Ascending aorta (tissue), 2 donors: ENCODE measurements at places on chromosomes 16 and 17. TPM values are rescaled to one million over a fixed set of nuclear protein-coding genes. Genes with fewer than 3 reads are reported as not detected.

GRCh38 chr16:70267516-70267915 lies 15.8 kb upstream of the EXOSC6 start:
- peaks cover 91% of the 10 kb centered on the region for H3K36me3 ChIP-seq
- no peak overlapping the region for H3K4me3 ChIP-seq
- no peaks in the 10 kb centered on the region for H3K4me1 ChIP-seq
- H3K27me3 ChIP-seq: no peaks in the 10 kb centered on the region

DNA sequence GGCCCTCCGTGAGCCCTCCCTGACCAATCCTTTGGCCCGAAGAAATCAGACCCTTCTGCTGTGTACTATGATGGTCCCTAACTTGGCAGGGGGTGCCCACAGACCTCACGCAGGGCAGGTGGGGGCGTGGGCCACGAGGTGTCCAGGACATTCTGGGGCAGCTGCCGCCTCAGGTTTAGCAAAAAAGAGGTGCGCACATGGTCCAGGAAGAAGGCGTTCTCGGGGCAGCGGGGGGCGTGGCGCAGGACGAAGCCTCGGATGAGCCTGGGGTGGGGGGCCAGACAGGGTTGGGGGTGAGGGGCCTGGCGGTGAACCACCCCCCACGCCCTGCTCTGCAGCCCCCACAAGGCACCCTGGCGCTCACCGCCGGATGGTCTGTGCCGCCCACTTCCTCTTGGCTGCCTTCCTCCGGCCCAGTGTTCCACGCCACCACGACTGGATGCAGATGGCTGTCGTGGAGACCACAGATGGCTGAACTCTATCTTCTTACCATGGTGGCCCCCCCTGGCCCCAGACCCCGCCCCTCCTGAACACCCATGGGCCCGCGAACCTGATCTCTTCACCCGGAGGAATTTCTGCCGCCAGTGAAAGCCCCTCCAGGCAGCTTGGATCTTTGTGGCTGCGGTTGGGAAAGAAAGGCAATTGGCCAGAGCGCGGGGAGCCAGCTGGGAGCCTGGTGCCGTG lies 14.2 kb upstream of the CRK start:
- DNase-seq: no peak
- no peak overlapping the region for H3K27ac ChIP-seq
- no peak overlapping the region for H3K4me3 ChIP-seq
- H3K27me3 ChIP-seq: no peaks in the 10 kb centered on the region
- no peaks in the 10 kb centered on the region for H3K4me1 ChIP-seq

Gene TNK1
- total RNA-seq: 0.43 TPM

GRCh38 chr16:77111056-77111565 lies 79.9 kb upstream of the MON1B start:
- DNase-seq: no peak
- no peaks in the 10 kb centered on the region for H3K27me3 ChIP-seq
- H3K36me3 ChIP-seq: no peaks in the 10 kb centered on the region
- H3K4me1 ChIP-seq: no peaks in the 10 kb centered on the region
- H3K27ac ChIP-seq: no peak overlapping the region
- no peak overlapping the region for H3K4me3 ChIP-seq

- DNase-seq: no peak
- H3K4me3 ChIP-seq: no peak overlapping the region
- no peak overlapping the region for H3K27ac ChIP-seq
- no peaks in the 10 kb centered on the region for H3K27me3 ChIP-seq
These were observed 6.5 kb upstream of the C16orf74 start for GRCh38 chr16:85757341-85757822.

GRCh38 chr16:68480084-68480995 lies 32.0 kb upstream of the SMPD3 start:
- no peaks in the 10 kb centered on the region for H3K27me3 ChIP-seq
- no peak overlapping the region for H3K27ac ChIP-seq
- H3K36me3 ChIP-seq: no peaks in the 10 kb centered on the region
- H3K4me3 ChIP-seq: no peak overlapping the region
- no peak for DNase-seq

Gene MARVELD3
- total RNA-seq: not detected

GRCh38 chr17:44637066-44637465 lies 19.2 kb upstream of the MEIOC start:
- no peak for DNase-seq
- H3K27me3 ChIP-seq: no peaks in the 10 kb centered on the region
- no peak overlapping the region for H3K27ac ChIP-seq
- no peak overlapping the region for H3K4me3 ChIP-seq
- no peaks in the 10 kb centered on the region for H3K36me3 ChIP-seq

DNA sequence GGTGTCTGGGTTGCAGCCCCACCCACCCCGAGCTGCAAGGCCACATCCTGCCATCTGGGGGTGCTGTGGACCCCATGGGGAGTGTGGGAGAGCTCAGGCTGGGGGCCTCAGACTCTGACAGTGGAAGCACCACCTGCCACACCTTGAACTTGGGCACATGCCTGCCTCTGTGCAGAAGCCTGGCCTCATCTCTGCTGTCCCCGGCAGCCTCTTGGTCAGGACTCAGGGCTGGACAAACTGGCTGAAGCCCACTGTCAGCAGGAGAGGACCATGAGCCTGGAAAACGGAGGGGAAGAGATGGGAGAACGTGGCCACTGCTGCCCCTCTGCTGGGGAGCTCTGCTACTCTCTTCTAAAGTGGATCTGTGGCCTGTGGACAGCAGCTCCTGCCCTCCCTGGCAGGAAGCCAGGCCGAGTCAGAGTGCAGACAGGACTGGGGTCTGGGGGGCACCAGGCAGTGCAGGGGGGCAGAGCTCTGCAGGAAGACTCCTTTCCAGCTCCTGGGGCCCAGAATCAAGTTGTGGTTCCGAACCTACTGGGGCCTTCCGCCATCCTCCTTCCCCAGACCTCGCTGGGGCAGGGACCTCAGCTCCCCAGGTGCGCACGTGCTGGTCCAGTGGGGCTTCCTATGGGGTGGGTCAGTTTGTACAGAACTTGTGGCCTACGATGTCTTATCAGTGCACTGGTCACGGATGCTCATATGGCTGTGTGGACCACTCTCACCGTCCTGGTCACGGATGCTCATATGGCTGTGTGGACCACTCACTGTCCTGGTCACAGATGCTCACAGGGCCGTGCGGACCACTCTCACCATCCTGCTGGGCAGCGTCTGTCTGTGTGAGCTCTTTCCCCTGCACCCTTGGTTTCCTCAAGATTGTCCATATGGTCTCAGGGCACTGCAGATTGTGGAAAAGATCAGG lies 207.7 kb downstream of the LAT start:
- peak; percentile 52 for DNase-seq
- no peaks in the 10 kb centered on the region for H3K36me3 ChIP-seq
- no peaks in the 10 kb centered on the region for H3K4me1 ChIP-seq
- H3K27me3 ChIP-seq: no peaks in the 10 kb centered on the region

DNA sequence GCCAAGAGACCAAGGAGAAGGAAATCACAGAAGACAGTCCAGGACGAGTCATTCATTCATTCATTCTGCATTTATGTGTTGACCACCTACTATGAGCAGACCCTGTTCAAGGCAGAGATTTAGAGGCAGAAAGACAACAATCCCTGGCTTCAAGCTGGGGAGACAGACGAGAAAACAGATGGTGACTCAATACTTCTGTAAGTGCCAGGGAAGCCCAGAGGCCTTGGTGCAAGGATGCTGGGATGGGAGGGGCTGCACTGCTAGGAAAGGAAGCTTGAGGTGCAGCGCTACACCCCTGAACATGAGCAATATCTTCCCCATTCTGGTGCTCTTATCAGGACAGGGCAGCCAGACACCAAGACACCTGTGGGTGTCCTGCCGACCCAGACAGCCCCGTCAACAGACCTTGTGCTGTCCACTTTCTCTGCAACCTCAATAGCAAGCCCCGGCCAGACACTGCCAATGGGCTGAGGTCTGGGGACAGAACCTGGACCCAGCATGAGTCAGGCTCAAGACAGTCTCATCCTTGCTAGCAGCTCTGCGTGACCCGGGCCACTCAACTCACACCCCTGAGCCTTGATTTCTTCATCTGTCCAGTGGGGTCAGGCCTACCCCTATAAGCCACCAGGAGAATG lies 163.5 kb downstream of the COPRS start:
- H3K4me1 ChIP-seq: peaks cover 45% of the 10 kb centered on the region
- peak overlapping the region; percentile 73 for H3K27ac ChIP-seq

DNA sequence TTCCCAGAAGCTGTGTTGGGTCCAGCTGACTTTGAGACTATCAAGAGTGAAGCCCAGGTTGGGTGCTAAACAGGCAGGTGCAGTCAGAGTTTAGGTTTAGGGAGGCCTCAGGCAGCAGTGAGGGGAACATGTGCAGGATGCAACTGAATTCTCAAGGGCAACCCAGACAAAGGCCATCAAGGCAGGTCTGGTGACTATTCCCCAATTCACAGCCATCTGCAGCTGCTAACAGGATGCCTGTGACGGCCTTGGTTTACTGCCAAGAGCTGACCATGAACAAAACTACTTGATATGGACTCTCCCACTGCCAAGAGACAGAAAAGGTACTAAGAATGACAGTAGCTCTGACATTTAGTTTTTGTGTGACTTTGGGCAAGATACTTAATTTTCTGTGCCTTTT lies 45.2 kb upstream of the BCAR1 start:
- peaks cover 26% of the 10 kb centered on the region for H3K36me3 ChIP-seq
- no peak overlapping the region for H3K27ac ChIP-seq
- no peaks in the 10 kb centered on the region for H3K4me1 ChIP-seq
- H3K4me3 ChIP-seq: no peak overlapping the region
- H3K27me3 ChIP-seq: no peaks in the 10 kb centered on the region

GRCh38 chr16:24741862-24742261 lies 12.4 kb downstream of the TNRC6A start:
- DNase-seq: no peak
- H3K4me3 ChIP-seq: no peak overlapping the region
- H3K36me3 ChIP-seq: no peaks in the 10 kb centered on the region
- no peaks in the 10 kb centered on the region for H3K27me3 ChIP-seq
- peak overlapping the region; percentile 23 for H3K27ac ChIP-seq
- peaks cover 68% of the 10 kb centered on the region for H3K4me1 ChIP-seq

DNA sequence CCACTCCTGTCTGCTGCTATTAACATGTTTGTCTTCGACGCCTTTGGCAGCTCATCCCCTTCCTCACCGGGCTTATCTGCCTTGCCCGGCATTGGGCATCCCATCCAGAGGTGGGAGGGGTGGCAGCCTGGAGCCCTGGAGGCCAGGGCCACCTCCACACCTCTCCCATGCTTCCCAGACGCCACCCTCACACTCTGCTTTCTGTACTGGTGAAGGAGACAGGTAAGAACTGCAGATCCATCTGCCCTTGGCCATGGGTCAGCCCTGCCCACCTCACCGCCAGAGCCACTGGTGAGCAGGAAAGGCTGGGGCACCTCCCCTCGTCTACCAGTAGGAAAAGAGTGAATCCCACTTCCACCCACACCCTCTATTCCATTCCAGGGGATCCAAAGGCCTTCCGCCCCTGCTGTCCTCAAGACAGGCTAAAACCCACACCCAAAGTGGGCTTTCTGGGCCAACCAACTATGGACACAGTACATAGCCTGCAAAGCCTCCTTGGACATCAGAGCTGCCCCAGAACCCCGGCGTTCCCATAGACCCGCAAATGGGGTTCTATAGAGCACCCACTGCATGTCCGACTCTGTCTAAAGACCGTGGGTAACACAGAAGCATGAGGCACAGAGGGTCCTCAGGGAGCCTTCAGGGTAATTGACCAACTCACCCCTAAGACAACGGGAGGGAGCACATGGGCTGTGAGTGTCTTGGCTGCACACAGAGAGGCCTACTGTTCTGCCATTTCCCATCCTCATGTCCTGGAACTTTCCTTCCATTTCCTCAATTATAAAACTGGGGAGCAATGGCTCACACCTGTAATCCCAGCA lies 23.4 kb upstream of the RBFOX3 start:
- peak; percentile 33 for DNase-seq
- H3K27ac ChIP-seq: no peak overlapping the region
- no peaks in the 10 kb centered on the region for H3K36me3 ChIP-seq
- H3K4me3 ChIP-seq: no peak overlapping the region
- no peaks in the 10 kb centered on the region for H3K4me1 ChIP-seq

GRCh38 chr17:34171245-34171818 lies 83.8 kb upstream of the CCL2 start:
- H3K4me1 ChIP-seq: no peaks in the 10 kb centered on the region
- no peak overlapping the region for H3K4me3 ChIP-seq
- no peaks in the 10 kb centered on the region for H3K27me3 ChIP-seq

Gene HS3ST3A1
- total RNA-seq: not detected

Gene QRICH2
- total RNA-seq: 10.6 TPM

Gene ARHGAP23
- 89.0 TPM for total RNA-seq

- no peaks in the 10 kb centered on the region for H3K27me3 ChIP-seq
- no peak overlapping the region for H3K4me3 ChIP-seq
- H3K4me1 ChIP-seq: peaks cover 4% of the 10 kb centered on the region
- no peak for DNase-seq
- H3K36me3 ChIP-seq: no peaks in the 10 kb centered on the region
These were observed 52.6 kb downstream of the ZFHX3 start for GRCh38 chr16:72995151-72995881.

Gene HS3ST2
- total RNA-seq: 9.0 TPM

DNA sequence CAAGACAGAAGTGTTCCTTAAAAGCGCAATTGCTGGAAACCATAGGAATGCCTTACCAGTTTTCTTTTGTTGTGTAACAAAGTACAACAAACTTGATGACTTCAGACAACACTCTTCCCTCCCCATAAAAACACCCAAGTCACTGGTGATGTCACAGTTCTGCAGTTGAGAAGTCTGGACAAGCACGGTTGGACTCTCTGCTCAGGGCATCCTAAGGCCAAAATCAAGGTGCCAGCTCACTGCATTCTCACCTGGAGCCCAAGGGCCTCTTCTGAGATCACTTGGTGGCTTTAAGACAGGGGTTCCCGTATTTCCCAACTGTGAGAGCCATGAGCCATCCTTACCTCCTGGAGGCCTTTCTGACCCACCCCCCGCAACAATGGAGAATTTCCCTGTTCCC lies 45.6 kb upstream of the MEAK7 start:
- H3K36me3 ChIP-seq: no peaks in the 10 kb centered on the region
- no peaks in the 10 kb centered on the region for H3K4me1 ChIP-seq
- H3K27me3 ChIP-seq: no peaks in the 10 kb centered on the region
- no peak for DNase-seq
- H3K4me3 ChIP-seq: no peak overlapping the region

- DNase-seq: no peak
- H3K4me3 ChIP-seq: no peak overlapping the region
- H3K27me3 ChIP-seq: no peaks in the 10 kb centered on the region
- no peaks in the 10 kb centered on the region for H3K36me3 ChIP-seq
- no peak overlapping the region for H3K27ac ChIP-seq
These were observed 83.8 kb downstream of the FOXL1 start for GRCh38 chr16:86662195-86662594.

GRCh38 chr16:25835126-25835525 lies 143.4 kb downstream of the HS3ST4 start:
- no peak overlapping the region for H3K27ac ChIP-seq
- no peak for DNase-seq
- no peaks in the 10 kb centered on the region for H3K36me3 ChIP-seq
- no peak overlapping the region for H3K4me3 ChIP-seq
- no peaks in the 10 kb centered on the region for H3K4me1 ChIP-seq
